CD4-positive, alpha-beta T cell treated with Interleukin-6 at 100 ng/mL for 8 hours (primary cell): ENCODE measurements at places on chromosomes 12 and 14.

DNA sequence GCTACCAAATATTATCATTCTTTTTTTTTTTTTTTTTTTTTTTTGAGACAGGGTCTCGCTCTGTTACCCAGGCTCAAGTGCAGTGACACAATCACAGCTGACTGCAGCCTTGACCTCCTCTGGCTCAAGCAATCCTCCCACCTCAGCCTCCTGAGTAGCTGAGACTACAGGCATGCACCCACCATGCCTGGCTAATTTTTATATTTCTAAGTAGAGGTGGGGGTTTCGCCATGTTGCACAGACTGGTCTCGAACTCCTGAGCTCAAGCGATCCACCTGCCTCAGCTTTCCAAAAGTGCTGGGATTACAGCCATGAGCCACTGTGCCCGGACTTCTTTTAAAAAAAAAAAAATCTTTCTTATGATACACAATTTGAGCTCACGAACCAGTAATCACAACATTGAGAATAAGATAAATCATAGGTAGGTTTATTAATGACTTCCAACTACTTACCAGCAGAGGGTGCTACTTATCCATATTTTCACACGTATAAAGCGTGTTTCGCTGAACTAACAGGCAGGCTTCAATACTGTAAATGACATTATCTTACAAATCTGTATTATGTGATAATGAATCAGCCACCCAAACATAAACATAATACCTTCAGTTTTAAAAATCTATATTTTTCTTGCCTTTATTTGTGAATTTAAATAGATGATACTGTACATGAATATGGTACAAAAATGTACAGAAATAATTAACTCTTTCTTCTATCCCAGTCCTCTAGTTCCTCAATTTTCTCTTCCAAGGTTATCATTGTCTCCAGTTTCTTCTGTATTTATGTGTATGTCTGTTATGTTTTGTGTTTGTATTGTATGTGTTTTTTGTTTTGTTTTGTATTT, 42.5 kb upstream of the BCAT1 start:
- peak; percentile 66 for DNase-seq

GRCh38 chr14:67311868-67312267, 47.7 kb downstream of the ATP6V1D start:
- no peak for DNase-seq

GRCh38 chr14:101474563-101475455, 86.5 kb upstream of the DIO3 start:
- no peak for DNase-seq

GRCh38 chr12:39240587-39240986, 202.3 kb downstream of the KIF21A start:
- DNase-seq: no peak

- no peak for DNase-seq
These were observed 16.0 kb upstream of the ANKLE2 start for GRCh38 chr12:132777614-132778013.

DNA sequence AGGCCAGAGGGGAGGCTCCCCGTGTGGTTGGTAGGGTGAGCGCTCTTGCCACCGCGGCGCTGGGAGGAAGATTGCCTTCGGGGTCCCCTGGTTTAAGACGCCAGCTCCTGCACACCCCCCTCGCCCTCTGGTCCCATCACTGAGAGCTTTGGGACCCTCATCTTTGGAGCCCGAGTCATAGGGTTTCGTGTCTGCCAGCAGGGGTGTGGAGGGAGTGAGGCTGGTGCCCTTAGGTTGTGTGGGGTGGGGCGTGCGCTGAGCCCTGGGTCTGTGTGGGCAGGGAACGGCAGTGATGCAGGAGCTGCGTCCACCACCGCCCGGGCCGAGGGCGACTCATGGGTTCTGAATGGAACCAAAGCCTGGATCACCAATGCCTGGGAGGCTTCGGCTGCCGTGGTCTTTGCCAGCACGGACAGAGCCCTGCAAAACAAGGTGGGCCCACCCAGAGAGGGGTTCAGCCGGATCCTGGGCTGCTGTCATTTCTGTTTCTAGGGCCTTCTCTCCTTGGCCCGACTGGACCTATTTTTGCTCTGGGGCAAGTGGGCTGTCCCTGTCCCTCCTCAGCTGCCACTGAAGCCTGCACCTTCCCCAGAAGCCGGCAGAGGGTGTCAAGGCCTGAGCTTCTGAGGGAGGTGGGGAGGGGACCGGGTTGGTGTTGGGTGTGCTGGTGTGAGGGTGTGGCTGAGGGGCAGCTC, 12.1 kb downstream of the ACADS start:
- no peak for DNase-seq

GRCh38 chr12:112347581-112347982, 34.6 kb downstream of the HECTD4 start:
- no peak for DNase-seq

GRCh38 chr14:24312736-24313507, 1.6 kb downstream of the LTB4R start:
- peak; percentile 56 for DNase-seq

DNA sequence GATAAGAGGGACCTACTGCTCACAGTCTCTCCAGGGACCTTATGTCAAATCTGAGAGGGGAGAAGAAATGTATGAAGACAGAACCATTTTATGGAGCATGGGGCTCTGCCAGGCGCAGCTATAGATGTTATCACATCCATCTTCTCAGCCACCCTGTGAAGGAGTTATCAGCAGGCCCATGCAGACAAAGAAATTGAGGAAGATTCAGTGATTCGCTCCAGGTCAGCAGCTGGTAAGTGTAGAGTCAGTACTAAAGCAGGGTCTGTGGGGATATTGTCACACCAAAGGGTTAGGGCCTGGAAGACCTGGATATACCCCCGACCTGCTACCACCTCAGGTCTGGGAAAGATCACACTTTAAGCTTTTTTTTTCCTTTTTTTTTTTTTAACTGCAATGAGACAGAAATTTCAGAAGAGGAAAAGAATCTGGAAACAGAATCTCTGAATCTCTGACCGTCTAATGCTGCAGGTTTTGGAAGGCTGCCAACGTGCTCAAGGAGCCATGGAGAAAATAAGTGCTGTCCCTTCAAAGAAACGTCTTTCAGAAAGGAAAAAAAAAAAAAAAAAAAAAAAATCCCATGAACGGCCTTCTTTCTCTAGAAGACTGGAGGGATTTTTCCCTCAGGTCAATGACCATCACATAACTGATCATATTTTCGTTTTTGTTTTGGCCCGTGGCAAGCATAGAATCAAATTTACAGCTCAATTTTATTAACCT, 73.3 kb upstream of the PLEKHG7 start:
- DNase-seq: no peak

- no peak for DNase-seq
These were observed 1.7 kb downstream of the MGST1 start for GRCh38 chr12:16349131-16349460.

- DNase-seq: no peak
These were observed 33.8 kb upstream of the COL2A1 start for GRCh38 chr12:48038085-48038484.

DNA sequence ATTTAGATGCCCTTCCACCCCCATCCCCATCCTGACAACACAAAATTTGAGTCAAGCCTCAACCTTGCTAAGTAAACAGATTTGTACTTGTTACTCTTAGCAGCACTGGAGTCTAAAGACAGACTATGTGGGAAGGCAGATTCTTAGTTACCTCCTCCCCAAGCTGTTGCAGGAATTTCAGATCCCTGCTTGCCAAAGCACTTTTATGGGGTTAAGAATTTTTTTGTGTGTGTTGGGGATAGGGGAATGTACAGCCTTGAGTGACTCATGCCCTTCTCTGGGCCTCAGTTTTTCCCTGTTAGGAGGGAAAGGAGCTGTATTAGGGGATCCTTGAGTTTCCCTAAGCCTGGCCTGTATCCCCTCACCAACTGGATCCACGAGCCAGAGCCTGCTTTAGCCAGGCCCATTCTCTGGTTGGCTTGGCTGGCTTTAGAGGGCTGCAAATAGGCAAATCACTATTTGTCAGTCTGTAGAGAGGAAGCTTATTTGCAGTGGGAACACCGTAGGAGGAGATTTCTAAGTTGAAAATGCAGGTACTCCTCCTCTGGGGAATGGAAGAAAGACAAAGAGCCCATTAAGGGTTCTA, 27.7 kb upstream of the RNU6-8 start:
- DNase-seq: no peak

DNA sequence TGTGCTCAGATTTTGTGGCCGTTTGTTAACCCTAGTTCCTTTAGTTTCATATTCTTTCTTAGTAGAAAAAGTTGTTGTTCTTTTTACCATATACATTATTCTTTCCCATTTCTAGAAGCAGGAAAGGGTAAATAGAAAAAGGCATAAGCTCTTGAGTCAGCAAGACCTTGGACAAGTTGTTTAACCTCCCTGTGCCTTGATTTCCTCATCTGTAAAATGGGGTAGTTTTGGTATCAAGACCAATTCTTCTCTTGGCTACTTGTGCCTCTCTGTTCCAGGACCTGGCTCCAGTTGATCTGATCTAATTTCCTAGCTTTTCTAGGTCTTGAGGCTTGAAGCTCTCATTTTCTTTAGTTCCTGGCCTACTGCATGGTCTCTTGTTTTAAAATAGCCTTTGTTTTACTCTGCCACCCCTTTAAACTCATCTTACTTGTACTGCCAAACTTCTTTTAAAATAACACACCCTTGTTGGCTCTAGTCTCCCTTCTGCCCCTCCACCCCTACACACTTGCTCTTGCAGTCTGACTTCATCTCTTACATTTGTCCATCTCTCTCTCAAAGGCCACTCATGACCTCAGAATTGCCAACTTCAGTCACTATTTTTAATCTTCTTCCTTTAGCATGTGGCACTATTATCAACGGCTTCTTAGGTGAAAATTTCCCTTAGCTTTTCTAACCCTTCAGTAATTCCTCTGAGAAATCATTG, 143.7 kb downstream of the TTLL5 start:
- no peak for DNase-seq

- DNase-seq: no peak
These were observed 40.5 kb downstream of the JAG2 start for GRCh38 chr14:105128059-105128458.

GRCh38 chr12:120013659-120014380, 24.8 kb downstream of the BICDL1 start:
- DNase-seq: peak; percentile 81

DNA sequence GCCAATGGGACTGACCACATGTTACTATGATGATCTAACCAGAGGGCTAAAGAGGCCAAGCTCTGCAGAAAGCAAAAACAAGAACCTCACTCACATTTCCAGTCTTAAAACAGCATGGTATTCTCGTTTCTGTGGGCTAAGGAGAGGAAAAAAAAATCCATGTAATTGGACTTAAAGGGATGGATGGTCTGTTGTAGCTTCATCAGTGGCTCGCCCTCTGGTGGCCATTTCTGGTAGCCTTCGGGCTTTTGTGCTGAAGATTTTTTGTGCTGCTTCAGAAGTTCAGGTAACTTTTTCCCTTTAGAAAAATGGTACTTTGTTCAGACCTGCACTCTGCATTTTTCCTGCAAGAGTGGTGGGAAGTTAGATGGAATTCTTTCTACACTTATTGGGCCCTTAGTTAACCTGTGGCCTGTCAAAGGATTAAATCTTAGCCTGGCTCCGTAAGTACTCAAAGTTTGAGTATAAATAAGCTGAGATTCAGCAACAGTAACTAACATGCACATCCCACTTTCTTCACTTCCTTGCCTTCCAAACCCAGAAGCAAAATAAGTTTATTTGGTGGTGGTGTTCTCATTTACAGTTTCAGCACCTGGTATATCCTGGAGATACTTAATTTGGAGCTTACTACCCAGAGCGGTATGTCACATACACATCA, 22.3 kb downstream of the DCAF4 start:
- DNase-seq: peak; percentile 40

- DNase-seq: no peak
These were observed 186.9 kb upstream of the FLRT2 start for GRCh38 chr14:85342858-85343607.

DNA sequence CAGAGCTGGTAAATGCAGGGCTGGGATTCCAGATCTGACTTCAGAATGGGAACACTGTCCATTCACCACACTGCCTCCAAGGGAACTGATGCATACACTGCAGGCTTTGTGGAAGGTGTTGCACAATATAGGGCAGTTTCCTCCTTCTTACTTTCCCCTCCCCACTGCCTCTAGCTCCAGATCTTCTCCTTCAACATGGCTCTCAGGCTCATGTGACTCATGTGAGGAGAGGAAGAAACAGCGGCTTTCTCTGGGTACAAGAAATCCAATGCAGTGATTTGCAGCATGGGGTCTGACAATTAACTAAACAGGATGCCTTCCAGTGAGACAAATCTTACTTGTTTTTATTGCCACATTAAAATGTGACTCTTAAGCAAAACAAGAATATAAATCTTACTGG, 447.6 kb upstream of the CCDC196 start:
- DNase-seq: no peak

DNA sequence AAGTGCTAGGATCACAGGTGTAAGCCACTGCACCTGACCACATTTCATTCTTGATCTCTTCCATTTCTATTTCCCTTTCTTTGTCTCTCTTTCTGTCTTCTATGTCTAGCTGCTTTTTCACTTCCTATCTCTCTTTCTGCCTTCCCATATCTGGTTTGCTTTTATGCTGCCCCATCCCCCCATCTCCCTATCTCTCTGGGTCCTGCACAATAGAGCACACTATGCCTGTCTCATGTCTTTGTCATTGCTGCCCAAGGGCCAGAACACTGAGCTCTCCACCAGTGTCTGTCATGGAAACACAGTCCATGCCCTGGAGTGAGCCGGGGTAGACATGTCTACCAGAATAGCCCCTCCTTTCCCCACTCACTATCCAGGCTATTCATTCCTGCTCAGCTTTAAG, 12.3 kb upstream of the RARG start:
- no peak for DNase-seq

DNA sequence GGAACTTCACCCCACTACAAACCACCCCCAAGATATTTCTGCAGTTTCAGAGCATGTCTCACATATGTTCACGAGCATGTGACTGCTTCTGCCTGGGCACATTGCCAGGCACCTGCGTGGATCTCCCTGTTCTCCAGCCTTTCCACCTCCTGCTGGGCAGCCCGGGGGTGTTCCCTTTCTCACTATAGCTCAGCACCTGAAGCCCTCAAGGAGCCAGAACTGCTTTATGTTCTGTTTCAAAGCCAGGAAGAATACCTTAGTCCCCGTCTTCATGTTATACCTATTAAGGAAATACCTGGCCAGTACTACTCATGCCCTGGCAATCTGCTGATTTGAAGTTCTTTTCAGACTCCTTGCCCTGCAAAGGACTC, 4.2 kb upstream of the FGF6 start:
- DNase-seq: no peak

DNA sequence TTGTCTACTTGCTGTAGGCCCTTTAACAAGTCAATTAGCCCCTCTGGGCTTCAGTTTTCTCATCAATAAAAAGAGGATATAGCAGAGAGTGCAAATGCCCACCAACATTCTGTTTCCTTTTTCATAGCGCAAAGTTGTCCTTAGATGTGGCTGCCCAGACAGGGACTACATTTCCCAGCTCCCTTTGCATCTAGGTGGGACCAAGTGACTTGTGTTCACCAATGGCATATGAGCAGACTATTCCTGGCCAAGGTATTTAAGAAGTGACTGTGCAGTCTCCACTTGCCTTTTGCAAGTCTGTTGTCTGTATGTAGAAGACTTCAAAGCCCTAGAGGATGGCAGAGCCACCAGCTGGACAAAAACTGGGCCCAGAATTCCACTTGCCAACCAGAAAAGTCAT, 59.7 kb downstream of the DAO start:
- DNase-seq: peak; percentile 8

DNA sequence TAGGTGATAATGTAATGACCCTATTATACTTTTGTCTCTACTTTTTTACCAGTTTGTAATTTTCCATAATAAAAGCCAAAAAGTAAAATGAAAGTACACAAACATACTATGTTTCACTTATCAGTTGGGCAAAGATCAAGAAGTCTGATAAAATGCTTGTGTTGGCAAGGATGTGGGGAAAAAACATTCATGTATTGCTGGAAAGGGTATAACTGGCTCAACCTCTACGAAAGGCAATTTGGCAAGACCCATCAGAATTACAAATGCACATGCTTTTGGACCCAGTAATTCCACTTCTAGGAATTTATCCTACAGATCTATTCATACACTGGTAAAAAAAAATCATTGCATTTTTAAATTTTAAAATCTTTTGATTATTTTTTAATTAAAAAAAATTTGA, 68.0 kb downstream of the SPTB start:
- no peak for DNase-seq
